ENCODE measurements at places on chromosomes 13 and 19.

GRCh38 chr19:50764409-50764808 is 5.9 kb upstream of the GPR32 start:
- no peak for DNase-seq

DNA sequence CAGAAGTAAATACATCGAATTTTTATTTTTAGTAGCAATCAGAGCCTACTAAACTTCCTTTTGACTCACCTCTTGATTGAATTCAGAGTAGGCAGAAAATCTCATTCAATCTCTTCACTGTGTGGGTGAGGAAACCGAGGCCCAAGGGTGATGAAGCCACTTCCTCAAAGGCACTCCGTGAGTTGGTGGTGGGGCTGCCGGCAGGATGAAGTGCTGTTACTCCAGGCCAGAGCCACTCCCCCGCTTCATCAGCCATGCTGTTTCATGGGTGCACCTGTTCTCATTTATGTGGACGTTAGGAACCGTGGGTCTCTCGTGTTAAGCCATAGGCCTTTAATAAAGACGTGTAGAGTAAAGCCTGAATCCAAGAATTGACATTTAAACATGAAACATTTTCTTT is 13.2 kb downstream of the ING1 start:
- no peak for DNase-seq

GRCh38 chr19:14411161-14411937 is 7.8 kb downstream of the DDX39A start:
- DNase-seq, result no peak

DNA sequence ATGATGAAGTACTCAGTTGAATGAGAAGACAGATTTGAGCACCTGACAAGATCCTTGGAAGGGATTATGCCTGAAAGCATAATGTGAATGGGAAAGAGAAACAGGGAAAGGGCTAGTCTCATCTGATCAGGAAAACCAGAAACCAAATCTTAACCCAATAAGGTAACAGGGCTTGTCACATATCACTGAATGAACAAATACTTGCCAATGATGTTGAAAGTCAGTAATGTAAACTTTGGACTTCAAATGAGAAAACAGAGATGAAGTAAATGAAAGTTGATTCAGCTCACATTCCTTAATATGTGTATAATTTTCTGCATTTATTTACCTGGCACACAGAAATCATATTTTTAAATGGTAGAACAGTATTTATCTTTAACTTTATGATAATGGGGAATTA is 480.0 kb downstream of the KCTD12 start:
- DNase-seq, result no peak

DNA sequence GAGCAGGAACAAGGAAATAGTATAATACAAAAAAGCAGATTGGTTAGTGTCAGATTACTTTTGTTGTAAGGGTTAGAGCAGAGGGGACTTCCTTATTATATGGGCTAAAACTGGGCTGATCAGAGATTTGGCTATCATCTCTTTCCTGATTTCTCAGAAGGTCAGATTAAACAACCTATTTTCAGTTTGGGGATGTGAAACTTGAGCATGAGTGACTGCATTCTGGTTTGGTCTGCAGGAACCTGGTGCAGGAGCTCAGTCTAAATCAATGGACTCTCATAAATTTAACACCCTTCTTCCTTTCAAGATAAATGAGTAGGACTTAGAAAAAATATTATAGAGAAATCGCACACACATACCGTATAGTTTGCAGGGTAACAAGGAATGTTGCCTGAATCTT is 12.9 kb upstream of the RFXAP start:
- no peak for DNase-seq

GRCh38 chr19:55670280-55671053 is 4.6 kb upstream of the EPN1 start:
- DNase-seq, result no peak

GRCh38 chr19:16229322-16229641 is 31.6 kb downstream of the AP1M1 start:
- DNase-seq, result no peak

GRCh38 chr19:40444825-40445312 is 734 bp upstream of the SERTAD3 start:
- DNase-seq, result no peak

DNA sequence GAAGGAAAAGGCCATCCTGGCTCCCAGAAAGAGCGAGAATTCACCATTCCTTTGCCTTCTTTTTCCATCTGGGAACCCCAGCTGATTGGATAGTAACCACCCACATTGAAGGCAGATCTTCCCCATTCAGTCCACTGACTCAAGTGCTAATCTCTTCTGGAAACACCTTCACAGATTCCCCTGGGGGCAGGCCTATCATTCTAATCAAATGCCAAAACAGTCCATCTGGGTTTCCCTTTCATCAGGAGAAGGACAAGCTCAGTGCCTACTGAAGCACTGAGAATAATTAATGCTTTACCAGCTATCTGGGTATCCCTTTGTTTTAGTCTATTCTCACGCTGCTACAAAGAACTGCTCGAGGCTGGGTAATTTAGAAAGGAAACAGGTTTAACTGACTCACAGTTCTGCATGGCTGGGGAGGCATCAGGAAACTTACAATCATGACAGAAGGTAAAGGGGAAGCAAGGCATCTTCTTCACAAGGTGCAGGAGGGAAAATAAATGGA is 293.2 kb downstream of the ENOX1 start:
- DNase-seq, result no peak

DNA sequence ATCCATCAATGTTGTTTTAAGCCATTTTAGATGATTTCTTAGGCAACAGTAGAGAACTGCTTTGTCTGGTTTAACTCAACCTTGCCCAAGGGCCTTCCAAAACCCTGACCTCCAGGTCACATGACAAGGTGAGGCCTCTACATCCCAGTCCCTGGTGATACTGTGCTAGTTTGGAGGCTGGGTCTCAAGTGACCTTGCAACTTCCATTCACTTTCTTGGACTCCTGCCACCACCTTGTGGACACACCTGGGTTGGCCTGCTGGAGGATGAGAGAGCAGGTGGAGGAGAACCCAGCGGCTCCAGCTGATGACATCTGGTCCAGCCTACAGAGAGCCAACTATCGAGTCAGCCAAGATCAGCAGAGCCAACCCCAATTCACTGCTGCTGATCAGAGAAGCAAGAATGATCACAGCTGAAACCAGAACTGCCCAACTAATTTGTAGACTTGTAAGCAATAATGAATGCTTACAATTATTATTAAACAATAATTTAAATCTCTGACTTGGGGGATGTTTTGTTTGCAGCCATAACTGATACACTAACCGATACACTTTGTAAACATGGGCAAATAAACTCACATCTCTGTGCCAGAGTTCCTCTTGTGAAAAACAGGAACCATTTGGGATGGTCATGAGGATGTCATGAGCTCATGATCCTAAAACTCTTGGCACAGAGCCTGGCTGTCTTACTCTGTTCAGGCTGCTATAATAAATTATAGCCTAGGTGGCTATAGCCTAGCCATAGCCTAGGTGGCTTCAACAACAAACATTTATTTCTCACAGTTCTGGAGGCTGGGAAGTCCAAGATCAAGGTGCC is 11.5 kb downstream of the FAM187B start:
- DNase-seq, result no peak

GRCh38 chr19:17289489-17289888 is 7.8 kb downstream of the ANKLE1 start:
- no peak for DNase-seq

DNA sequence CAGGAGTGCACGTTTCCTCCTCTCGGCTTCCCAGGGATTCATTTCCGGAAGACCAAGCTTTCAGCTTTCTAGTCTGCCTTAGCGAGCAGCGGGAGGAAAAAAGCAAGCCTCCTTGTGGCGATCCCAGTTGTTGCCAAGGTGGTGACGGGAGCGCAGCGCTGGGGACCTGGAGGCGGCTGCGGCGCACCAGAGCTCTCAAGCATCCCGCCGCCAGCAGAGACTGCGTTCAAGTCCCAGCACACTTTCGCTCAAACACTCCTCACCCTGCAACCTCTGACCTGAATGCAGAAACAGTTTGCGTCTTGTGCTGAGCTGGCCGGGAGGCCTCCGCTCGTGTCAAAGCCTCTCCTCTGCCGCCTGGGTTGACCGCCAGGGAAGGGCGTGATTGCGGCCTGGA is 4.9 kb downstream of the GSX1 start:
- DNase-seq, result no peak

DNA sequence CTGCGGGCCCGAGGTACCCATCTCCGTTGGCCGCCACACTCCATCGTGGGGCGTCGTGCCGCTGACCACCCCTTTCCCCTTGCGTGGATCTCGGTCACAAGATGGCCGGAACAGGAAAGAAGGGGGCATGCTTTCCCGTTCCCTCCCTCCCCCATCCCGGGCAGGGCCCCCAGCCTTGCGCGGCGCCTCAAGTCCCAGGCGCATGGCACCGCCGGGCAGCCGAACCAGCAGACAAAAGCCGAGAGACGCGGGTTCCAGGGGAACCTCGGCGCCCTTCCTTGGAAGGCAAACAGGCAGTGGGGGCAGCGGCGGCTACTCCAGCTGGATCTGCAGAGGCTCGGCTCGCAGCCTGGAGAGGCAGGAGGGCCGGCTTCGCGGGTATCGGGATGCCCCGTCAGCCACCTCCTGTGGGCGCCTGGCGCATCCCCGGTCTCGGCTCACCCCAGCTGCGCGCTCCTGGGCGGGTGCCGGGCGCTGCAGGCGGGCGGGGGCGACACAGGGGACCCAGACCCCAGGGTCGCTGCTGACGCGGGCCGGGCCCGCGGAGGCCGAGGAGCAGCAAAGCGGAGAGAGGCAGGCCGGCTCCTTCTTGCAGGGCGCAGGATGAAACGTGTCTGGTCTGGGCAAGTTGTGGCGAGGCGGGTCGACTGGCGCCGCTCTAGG is 439 bp downstream of the DZIP1 start:
- DNase-seq, result no peak

- DNase-seq, result no peak
Observed at GRCh38 chr19:51948975-51949374, 21.7 kb downstream of the ZNF613 start.

DNA sequence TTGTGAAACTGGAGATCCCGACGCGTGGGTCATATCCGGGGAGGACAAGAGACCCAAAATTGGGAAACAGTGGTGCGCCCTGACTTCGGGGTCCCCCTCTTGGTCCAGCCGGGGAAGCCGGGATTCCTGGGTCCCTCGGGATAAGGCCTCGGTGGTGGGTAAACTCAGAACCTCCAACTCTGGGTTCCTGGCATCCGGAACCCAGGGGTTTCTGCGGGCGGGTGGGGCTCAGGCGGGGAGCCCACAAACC is 688 bp downstream of the ZFP36 start:
- DNase-seq, result no peak

GRCh38 chr13:76976490-76976889 is 15.4 kb upstream of the CLN5 start:
- DNase-seq, result no peak

DNA sequence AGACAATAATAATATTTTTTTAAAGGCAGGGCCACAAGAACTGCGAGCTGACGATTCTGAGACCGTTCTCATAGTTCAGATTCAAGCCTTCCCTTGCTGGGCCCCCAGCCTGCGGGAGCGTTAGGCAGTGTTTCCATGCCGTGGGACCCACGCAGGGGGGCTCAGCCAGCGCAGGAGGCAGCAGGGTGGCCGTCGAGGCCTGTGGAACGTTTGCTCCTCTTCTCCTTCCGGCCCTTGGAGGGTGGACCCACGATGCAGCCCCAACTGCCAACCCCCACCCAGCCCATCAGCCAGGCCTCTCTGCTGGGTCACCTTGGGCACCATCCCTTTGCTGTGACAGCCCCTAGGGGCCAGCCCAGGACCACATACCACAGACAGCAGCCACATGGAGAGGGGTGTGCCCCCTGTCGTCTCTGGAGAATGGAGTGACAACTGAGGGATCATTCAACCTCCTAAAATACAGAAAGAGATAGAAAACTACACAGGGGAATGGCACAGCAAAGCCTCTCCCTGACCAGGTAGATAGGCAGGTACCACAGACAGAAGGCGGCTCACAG is 46.8 kb downstream of the PDCD5 start:
- DNase-seq, result no peak

DNA sequence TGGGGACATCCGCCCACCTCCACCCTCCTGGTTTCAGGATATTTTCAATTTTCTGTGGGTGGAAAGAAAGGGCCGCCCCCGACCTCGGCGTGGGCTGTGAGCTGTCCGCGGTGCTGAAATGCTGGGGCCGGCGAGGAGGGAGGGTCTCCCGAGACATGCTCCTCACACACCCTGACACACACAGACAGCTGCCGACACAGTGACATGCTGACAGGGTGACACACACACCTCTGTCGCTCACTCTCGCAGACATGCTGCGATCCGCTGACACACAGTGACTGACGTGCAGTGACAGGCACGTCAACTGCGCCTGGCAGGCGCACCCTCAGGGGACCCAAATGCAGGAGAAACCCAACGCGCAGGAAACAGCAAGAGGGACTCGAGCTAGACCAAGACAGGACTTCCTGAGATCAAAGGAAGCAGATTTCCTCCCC is 25.1 kb upstream of the MEIS3 start:
- no peak for DNase-seq

GRCh38 chr13:95197548-95197947 is 103.7 kb downstream of the ABCC4 start:
- DNase-seq, result no peak

GRCh38 chr13:102571075-102571474 is 25.7 kb upstream of the TPP2 start:
- DNase-seq, result no peak

- no peak for DNase-seq
Observed at GRCh38 chr19:873561-874041, 14.1 kb downstream of the CFD start.

- no peak for DNase-seq
Observed at GRCh38 chr13:106548064-106548696, 12.7 kb upstream of the EFNB2 start.

- no peak for DNase-seq
Observed at GRCh38 chr13:97246596-97247158, 24.5 kb downstream of the MBNL2 start.

DNA sequence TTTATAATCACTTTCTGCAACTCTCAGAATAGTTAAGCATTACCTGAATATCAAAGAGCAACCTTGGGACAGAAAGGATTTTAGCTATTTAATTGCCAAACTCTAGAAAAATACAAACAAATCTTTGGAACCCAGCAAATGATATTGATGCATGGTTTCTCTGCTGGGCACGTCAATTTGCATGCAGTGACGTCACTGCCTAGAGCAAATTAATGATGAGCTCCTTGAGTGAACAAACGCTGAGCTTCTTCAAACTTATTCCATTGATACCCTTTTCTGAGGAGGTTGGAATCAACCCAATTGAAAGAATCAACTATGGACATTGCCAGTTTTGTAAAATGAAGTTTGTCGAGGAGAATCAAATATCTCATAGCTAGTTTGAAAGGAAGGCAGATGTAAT is 259.9 kb upstream of the SOX21 start:
- no peak for DNase-seq
